Stimulated activated naive CD4-positive, alpha-beta T cell (primary cell): ENCODE measurements at places on chromosomes 3 and 15.
A peak's percentile ranks its signal among the peaks of the same experiment; 100 is the strongest.

DNA sequence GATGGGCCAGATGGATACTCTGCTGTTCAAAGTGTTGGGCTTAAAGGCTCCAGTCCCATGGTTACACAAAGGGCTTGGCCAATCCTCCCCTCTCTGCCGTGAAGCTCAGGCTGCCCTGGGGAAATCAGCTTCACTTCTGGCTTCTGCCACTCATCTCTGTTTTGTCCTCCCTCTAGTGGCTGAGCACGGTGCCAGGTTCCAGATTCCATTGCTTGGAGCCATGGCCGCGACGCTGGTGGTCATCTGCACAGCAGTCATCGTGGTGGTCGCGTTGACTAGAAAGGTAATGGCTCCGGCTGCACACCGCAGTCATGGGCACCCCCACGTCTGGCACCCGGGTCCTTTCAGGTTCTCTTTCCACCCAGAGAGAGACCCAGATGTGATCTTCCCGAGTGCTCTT lies 5.6 kb downstream of the TIGIT start:
- no peak for DNase-seq

DNA sequence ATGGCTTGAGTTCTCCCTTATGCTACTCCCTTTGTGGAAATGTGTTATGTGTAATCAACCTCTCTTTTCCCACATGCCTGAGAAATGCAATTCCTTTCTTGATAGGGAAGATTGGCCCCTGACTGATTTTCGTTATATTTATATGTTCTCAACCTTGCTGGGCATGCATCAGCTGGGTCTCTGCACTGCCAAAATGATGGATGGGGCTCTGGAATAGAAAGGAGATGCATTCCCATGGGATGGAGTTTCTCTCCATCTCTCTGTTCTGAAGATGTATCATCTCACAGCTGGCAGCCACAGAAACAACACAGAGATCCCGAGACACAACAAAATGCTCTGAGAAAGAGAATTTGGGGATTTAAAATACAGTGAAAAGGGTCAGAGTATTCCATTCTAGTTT lies 327.7 kb upstream of the LMCD1 start:
- no peak for DNase-seq

DNA sequence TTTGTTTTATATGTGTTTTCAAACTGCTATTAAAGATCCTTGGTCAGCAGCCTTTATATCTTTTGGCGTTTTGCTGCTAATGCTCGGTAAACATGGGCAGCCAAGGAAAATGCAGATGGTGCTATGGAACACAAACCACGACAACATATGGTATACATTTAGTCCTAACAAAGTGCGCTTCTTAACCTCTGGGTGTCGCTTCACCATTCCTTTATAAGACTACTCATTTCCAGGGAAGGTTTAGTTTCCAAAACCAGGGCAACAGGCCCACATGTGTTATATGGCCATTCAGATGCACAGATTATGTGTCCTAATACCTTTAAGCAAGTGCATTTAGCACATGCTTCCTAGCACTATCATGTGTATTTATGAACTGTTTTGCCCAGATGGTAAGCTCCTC lies 14.7 kb downstream of the SHOX2 start:
- DNase-seq: no peak

GRCh38 chr3:77887611-77888010 lies 847.7 kb downstream of the ROBO2 start:
- DNase-seq: no peak

- no peak for DNase-seq
Measured at GRCh38 chr15:99441871-99442251, 123.9 kb upstream of the MEF2A start.

- no peak for DNase-seq
Measured at GRCh38 chr3:40130721-40131120, 178.8 kb upstream of the EIF1B start.

DNA sequence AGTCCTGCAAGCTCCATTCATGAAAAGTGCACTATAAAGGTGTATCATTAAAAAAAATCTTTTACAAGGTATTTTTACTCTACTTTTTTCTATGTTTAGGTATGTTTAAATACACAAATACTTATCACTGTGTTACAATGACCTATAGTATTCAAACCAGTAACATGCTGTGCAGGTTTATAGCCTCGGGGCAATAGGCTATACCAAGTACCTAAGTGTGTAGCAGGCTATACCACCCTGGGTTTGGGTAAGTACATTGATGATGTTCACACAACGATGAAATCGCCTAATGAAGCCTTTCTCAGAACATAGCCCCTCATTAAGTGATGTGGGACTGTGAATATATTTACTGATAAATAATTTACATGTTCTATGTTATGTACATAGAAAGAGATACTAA lies 104.6 kb downstream of the ATP1B3 start:
- DNase-seq: no peak

- no peak for DNase-seq
Measured at GRCh38 chr15:36982430-36982829, 117.9 kb downstream of the MEIS2 start.

DNA sequence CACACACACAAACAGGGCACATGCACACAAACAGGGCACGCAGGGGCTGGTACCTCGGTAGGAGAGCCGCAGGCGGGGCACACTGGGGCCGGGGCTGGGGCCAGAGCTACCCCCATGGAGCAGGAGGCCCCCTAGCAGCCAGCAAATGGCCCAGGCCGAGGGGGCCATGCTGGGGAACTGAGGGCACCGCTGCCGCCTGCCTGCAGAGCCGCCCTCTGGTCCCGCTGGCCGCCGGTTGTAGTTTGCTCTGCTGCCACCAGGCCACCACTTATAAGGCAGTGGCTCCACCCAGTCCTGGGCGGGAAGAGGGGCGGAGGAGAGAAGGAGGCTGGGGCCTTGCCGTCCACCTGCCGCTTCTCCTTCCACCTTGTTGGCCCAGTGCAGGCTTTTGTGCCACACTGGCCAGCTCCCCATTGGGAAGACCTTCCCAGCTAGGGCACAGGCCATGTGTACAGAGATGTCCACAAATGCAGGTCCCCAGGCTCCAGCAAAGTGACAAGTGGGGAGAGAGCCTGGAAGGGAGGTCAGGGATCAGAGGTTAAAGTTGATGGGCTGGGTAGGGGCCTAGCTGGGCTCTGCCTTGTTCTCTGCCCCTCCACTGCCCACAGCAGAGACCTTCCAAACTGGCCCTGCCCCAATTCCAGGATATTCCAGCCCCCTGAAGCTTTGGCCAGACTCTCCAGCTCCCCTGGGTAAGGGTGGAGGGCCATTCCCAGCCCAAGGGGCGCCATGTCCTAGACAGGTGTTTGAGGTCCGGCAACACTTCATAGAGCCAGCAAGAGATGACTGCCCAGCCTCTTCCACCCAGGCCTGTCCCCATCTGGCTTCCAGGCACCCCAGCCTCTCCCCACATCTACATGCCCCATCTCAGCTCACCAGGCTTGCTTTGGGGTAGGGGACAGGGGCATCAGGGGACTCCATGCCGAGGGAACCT lies at the start of gene SEMA3G:
Gene SEMA3G (minus strand): TSS at position 244 of the 934 bp plus-strand sequence. CDS start 76 bp downstream, at position 168.
- DNase-seq: peak; percentile 50

DNA sequence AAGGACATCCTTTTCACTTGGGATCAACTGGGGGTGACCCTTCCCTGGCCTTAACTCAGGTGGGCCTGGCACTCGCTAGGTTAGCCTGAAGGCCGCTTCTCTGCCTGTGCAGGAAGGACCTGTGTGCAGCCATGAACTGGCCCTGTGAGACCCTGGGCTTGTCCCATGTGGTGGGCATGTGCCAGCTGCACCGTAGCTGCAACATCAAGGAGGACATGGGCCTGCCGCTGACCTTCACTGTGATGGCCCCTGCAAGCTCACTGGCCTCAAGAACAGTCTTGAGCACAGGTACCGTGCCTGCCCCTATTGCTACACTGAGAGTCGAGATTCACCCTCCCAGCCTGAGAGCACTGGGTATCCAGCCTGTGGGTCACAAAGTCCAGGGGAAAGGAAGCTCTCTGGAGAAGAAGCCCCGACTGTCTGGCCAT lies 43.0 kb downstream of the SAXO2 start:
- DNase-seq: no peak

GRCh38 chr3:10962481-10963036 lies 30.0 kb upstream of the SLC6A1 start:
- DNase-seq: no peak

DNA sequence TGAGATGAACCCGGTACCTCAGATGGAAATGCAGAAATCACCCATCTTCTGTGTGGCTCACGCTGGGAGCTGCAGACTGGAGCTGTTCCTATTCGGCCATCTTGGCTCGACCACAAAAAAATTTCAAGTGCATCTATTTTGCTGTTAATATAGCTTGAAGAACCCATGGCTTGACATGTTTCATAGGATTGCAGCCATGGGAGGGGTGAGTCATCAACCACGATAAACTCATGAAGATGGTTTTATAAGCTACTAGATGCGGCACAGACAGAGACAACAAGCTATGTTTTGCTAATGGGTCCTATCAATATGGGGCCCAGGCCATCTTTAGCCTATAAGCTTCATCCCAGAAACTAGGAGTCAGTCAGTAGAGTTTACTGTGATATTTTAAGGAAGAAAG lies 100.4 kb upstream of the PHLDB2 start:
- no peak for DNase-seq

DNA sequence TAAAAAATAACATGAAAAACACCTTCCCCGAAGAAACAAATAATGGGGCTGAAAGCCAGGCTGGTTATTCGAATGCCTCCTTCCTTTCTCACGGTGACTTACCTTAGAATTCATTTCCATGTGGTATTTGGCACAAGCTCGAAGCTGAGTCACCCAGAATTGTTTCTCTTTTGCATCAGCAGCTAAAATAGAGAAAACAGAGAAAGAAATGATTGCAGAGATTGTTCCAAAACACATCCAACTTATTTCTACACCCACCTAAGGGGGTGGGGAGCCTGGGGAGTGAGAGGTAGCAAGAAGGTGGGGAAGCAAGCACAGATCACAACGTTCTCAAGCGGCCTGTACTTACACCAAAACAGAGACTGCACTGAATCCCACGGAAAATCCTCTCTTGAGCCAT lies 104.7 kb downstream of the OSBPL10 start:
- DNase-seq: no peak

DNA sequence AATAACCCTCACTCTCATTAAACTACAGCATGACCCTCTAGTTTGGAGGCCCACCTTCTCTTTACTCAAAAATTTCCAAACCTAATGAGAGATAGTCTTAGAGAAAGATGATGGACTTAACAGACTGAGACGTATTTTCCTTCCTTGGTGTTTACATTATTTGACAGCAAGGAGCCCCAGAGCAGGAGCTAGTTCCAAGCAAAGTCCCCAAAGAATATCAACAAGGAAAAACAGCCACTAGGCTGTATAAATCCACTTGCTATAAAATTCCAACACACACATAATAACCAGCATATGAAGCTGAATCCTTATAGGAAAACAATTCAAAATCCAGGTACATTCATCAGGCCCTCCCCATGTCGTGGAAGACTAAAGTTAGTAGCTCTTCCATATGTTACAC lies 660.0 kb downstream of the FHIT start:
- DNase-seq: no peak

DNA sequence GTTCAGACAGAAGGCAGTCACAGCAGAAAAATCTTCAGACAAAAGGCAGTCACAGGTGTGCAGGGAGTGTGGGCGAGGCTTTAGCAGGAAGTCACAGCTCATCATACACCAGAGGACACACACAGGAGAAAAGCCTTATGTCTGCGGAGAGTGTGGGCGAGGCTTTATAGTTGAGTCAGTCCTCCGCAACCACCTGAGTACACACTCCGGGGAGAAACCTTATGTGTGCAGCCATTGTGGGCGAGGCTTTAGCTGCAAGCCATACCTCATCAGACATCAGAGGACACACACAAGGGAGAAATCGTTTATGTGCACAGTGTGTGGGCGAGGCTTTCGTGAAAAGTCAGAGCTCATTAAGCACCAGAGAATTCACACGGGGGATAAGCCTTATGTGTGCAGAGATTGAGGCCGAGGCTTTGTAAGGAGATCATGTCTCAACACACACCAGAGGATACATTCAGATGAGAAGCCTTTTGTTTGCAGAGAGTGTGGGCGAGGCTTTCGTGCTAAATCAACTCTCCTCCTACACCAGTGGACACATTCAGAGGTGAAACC lies 27.6 kb downstream of the ZNF589 start:
- peak; percentile 81 for DNase-seq

GRCh38 chr3:126834596-126835471 lies 130.8 kb downstream of the CHCHD6 start:
- DNase-seq: no peak

GRCh38 chr15:91100814-91101607 lies 954 bp downstream of the SV2B start:
- DNase-seq: peak; percentile 3

GRCh38 chr15:98905963-98906711 lies 101.5 kb downstream of the PGPEP1L start:
- no peak for DNase-seq

- peak; percentile 27 for DNase-seq
Measured at GRCh38 chr3:12984023-12984823, 89.0 kb downstream of the IQSEC1 start.

- DNase-seq: no peak
Measured at GRCh38 chr15:28289694-28290463, 32.1 kb downstream of the HERC2 start.

DNA sequence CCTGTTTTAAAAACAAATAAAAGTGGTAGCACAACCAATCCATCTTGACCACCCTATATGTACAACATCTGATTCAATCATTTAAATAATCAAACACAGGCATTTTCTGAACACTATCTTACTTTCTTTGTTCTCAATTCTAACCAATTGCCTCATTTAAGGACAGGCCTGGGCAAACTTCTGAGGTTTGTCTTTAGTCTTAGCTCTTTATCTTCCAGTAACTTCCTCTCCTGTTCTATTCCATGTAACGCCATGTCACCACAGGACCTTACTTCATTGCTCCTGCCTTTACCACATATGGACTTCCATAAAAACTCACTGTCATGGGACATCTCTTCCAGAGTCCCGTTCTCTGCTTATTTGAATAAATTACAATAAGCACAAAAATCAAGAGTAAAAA lies 14.9 kb downstream of the HDGFL3 start:
- no peak for DNase-seq

DNA sequence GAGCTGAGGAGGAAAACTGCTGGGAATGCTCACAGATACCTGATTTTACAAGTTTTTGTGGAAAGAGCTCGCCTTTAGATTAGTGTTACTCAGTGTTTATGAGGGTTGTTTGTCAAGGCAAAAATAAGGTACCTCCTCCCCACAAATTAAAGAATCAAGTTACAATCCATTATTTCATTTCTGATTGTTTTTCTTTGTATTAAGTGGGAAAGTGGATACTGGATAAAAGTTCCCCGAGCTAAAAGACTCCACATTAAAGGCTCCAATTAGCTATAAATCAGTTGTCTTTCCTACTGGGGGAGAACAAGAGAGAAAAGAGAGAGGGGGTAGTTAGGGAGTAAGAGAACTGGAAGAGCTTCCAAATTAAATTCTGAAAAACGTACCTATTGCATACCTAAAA lies 1.9 kb downstream of the ALDH1A2 start:
- no peak for DNase-seq

DNA sequence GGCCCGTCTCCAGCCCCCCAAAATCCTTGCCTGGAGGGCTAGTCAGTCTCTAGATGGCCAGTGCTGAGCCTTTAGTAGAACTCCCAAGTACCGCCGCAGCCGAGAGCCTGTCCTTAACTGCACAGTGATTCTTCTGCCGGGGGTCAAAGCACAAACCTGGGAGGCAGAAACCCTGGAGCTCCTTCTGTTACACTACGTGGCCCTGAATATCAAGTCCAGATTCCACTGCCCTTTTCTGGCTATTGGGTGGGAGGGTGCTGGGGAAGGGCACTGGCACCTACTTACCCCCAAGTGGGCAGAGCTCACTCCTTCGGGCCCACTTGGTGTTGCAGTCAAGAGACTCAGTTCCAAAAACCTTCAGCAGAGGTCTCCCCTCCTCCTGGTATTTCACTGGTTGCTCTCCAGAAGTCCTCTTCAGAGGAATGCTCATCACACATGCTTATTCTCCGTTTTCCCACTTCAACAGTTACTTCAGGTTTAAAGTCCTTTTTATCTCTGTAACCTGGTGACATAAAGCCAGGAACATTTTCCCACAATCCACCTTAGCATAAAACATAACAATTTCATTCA lies 10.8 kb downstream of the PDHB start:
- no peak for DNase-seq
